ENCODE measurements at places on chromosomes 7 and 10.

DNA sequence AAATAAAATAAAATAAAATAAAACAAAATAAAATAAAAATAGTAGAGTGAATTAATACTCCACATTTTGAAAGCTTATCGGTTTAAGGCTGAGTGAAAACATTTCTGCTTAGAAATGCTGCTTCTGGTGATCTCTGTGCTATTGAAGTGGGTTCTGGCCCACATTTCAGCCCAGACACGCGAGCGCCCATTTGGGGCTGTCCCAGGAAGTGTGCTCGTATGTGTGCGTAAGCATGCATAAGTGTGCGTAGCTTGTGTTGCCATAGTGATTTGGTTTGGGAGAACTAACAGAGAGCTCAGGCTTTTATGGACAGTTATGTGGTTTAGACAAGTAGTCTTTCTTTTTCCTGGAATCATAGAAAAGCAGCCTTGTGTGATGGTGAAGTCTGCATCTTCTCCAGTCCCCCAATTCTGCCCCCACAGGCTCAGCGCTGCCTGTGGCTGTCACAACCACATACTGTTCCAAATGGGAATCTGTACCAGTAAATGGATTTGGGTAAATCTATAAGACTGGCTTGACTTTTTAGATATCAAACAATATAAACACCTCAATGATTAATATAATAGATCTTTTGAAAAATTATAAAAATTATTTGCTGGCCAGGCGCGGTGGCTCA, 29.8 kb upstream of the PURB start:
- peak; percentile 43 for DNase-seq

GRCh38 chr7:108037140-108037539, 34.2 kb upstream of the LAMB1 start:
- DNase-seq, result no peak

DNA sequence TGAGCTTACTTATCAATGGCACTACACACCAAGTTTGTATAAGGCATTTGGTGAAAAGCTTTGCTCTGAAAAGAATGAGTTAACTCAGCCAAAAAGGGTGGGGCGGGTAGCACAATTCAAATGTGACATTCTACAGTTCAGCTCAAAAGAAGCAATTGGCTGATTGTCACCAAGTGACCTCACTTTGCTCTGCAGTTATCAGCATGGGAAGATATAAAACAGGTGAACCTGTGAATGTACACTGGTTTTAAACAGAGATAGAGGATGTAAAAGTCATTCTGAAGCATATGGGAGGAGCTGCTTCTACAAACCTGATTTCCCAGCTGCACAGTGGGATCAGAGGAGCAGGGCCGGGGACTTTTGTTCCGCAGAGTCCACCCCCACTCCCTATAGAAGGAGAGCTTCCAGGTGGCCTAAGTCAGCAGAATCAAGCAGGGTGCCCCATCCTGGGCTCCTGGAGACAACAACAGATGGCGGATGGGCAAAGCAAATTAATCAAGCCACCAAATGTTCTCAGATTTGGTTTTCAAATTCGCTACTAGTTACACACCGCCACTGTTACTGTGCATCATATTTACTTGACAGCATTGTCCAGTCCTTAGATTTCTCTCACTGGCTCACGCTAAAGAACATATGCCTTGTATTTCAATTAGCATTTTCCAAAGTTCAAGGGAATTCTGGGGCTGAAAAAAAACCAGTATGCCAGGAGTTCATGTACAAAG, 27.5 kb upstream of the NPVF start:
- no peak for DNase-seq

DNA sequence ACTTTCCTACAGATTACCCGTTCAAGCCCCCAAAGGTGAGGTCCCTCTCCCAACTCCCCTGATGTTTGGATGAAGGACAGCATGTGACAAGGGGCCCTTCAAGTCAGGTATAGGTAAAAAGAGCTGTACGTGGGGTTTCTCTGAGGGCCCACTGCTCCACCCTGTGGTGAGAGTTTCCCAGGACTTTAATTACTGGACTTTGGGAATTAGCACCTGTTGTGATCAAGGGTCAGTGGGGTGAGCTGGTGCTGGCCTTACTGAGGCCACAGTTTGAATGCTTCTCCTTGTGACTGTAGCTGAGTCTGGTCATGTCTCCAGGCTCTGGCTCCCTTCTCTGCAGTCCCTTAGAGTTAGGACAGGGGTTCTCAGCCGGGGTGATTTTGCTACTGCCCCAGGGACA, 16.8 kb downstream of the UBE2D4 start:
- no peak for DNase-seq

GRCh38 chr10:12051241-12051640, 8.6 kb upstream of the UPF2 start:
- no peak for DNase-seq

- DNase-seq, result no peak
These were observed 128.0 kb upstream of the C1GALT1 start for GRCh38 chr7:7054252-7054830.

GRCh38 chr10:7302392-7302906, 108.4 kb downstream of the SFMBT2 start:
- no peak for DNase-seq

All from stimulated activated CD8-positive, alpha-beta memory T cell treated with anti-CD3 and anti-CD28 coated beads, Interleukin-2, amount 100 ng/mL, for 48 hours (primary cell).